ENCODE measurements at places on chromosomes 5 and 9.

DNA sequence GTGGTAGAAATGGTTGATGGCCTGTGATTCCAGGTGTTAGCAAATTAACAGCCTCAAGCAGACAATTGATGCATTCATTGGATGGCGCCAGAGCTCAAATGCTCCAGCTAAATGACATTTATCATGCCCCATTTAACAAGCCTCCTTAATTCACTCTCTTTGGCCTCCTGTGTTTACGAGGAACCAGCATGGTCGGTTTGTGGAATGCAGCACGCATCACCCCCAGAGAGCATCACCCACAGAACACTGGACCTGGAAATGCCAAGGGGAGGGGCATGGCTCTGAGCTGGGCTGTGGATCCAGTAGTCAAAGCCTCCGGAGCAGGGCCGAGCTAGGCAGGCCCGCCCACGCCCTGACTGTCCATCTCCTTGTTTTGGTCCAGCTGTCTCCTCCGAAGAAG lies 434.0 kb downstream of the GADD45G start:
- DNase-seq: no peak

DNA sequence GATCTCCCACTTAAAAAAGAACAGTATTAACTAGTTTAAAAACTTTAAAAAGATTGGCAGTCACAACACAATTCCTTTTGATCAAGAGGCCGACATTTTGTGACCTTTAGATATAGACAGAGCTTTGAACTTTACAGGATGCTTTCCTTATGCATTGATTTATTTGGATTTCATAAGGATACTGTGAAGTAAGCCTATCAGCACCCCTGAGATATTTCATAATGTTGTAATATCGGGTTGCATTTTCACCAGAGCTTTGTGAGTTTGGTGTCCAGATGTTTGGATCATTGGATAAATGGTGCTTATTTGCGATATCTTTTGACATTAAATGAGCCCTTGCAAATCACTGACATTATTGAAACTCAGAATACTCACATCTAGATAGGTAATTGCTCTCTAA lies 7.7 kb downstream of the PALM2AKAP2 start:
- no peak for DNase-seq

DNA sequence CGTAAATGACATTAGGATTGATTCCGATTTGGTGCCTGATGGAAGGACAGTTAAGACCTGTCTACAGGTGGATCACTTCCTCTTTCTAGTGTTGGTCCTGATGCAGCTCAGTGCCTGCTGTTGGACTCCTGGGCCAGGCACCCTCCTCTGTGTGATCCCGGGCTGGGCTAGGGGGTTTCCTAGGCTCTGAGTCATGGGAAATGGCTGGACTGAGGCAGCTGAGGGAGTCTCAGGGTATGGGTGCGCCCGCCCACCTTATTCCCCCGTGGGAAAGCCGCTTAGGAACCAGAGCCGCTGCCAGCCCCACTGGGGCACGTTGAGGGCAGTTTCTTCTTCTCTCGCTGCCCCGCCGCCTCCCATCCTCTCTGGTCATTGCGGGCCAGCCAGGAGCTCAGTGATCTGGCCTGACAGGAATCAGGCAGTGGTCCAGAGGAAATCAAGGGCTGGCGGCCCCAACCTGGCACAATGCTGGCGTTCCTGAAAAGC lies 12.9 kb downstream of the TCF7 start:
- DNase-seq: no peak

- DNase-seq: peak; percentile 90
Measured at GRCh38 chr9:114505187-114506081, at the start of gene WHRN. TSS of gene WHRN (minus strand) at chr9:114505473. CDS start at chr9:114504801, 672 bp downstream.

DNA sequence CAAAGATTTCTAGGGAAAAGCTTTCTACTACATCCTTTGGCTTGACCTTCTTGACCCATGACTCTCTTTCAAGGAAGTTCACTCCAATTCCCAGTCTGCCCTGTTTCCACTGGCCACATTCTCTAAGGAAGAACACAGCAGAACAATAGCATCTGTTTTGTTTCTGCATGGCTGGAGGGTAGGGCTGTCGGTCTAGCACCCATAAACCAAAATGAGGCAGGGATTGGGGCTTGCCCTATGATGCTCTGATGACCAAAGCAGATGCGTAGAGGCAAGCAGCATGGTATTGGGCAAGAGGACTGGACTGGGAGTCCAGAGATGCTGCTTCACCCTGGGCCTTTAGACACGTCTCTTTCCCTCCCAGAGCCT lies 24.1 kb downstream of the GOLGA2 start:
- no peak for DNase-seq

DNA sequence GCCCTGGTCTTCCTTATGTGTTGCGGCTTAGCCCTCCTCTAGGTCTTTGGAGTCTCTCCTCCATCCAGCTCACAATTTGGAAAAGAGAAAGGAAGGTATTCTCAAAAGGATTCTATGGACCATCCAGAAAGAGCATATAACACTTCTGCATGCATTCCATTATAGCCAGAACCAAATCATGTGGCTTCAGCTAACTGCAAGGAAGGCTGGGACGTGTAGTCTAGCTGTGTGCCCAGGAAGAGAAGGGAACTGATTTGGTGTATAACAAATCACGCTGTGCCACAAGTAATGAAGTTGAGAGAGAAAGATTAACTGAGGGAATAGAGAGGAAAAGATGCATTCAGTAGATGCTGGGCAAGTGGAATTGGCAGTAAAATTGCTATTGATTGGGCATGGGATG lies 43.7 kb downstream of the PLPPR1 start:
- no peak for DNase-seq

- DNase-seq: no peak
Measured at GRCh38 chr5:98664736-98665135, 108.7 kb upstream of the RGMB start.

DNA sequence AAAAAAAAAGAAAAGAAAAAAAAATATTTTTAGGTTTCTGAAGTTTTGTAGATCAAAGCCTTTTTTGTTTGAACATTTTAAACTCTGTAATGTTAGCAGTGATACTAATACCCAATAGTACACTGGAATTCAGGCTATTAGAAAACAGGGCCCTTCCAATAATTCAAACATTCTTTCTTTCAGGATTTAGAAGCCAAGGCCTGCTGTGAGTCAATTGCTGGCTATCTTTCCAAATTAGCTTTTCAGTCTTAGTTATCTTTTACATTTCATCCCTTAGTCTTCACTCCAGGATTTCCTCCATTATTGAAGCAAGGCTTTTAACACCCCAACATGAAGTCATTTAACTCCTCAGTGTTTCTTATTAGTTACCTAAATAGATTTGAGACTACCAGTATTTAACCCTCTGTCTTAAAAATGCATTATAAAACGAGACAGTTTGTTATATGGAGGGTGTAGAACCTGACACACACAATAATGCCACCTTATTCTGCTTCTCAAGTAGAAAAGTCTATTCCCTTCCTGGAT lies 951.9 kb upstream of the DMAC1 start:
- DNase-seq: no peak

DNA sequence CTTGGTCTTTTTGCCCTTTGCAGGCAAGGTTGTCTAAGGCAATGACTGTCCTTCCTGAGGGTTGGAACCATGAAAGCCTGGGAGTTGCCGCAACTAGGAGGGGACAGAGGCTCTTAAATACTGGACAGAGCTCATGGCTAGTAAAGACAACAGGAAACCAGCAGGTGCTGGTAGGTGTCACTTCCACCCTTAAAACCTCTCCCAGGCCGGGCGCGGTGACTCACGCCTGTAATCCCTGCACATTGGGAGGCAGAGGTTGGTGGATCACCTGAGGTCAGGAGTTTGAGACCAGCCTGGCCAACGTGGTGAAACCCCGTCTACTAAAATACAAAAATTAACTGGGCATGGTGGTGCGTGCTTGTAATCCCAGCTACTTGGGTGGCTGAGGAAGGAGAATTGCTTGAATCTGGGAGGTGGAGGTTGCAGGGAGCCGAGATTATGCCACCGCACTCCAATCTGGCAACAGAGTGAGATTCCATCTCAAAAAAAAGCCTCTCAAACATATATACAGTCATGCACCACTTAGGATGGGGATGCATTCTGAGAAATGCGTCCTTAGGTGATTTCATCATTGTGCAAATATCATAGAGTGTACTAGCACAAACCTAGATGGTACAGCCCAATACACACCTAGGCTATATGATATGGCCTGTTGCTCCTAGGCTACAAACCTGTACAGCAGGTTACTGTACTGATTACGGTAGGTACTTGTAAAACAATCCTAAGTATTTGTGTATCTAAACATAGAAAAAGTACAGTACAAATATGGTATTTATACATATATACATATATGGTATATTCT lies 102.7 kb downstream of the HSPA4 start:
- no peak for DNase-seq

- no peak for DNase-seq
Measured at GRCh38 chr5:118466418-118466817, 521.9 kb downstream of the DTWD2 start.

- DNase-seq: no peak
Measured at GRCh38 chr5:157390133-157390532, 69.9 kb upstream of the NIPAL4 start.

GRCh38 chr9:78881295-78881694 lies 584.4 kb downstream of the PSAT1 start:
- no peak for DNase-seq

- no peak for DNase-seq
Measured at GRCh38 chr5:42015681-42016080, 90.6 kb downstream of the FBXO4 start.

GRCh38 chr5:143006501-143006900 lies 236.3 kb downstream of the ARHGAP26 start:
- DNase-seq: no peak

GRCh38 chr9:117304549-117304948 lies 110.3 kb downstream of the ASTN2 start:
- DNase-seq: no peak

DNA sequence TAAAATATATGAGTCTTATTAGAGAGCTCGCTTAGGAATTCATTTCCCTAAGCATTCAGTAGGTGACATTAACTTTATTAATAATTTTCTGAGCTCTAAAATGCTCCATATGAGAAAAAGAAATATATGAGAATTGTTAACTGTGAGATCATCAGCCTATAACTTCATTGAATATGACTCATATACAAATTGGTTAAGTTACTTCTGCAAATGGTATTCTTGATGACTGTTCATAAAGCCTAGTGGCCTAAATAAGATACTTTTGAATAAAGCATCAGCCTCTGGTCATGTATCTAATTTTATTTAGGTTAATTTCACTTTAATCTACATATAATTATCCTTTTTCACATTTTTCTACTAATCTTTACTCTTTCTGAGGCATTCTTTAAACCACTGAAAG lies 710.2 kb upstream of the ACO1 start:
- DNase-seq: no peak

DNA sequence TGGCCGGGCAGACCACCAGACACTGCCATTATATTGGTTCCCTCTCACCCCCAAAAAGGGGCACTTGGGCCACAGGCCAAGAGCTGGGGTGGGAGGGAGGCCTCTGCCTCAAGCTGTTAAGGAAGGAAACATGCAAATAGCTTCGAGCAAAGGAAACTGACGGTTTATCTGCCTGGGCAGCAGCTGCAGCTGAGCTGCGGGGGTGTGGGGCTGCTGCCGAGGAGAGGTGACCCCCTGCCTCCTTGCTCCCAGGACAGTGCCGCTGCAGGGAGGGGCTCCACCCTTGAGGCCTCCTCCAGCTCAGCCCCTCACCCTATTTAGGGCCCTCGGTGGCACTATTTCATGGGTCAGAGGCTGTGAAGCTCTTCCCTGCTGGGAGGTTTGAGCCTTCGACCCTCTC lies 789 bp downstream of the DOK3 start:
- DNase-seq: no peak

DNA sequence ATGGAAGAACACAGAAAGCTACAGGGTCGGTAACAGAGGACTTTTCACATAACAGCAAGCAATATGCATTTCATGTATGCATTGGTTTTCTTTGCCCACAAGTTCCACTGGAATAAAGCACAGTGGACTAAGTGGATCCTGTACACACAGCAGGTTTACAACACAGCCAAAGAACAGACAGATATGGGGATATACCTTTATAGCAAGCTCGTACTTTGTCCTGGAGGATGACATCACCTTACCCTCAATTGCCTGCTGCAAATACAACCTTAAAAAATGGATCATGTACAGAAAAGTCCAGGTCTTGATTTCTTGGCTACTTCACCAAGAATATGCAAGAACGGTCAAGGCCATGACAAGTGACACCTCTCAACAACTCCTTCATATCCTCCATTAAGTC lies 1445.5 kb downstream of the MAT2B start:
- DNase-seq: no peak

DNA sequence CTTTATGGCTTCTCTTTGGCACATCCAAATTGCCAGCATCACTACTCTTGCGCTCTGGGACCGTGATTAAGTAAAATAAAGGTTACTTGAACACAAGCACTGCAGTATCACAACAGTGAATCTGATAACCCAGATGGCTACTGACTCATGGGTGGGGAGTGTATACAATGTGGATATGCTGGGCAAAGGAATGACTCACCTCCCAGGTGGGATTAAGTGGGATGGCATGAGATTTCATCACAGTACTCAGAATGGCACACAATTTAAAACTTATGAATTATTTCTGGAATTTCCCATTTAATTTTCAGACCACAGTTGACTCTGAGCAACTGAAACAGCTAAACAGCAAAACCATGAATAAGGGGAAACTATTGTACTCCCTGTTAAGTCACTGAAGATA lies 4.3 kb downstream of the GFM2 start:
- no peak for DNase-seq

GRCh38 chr9:71678999-71679398 lies 89.3 kb downstream of the CEMIP2 start:
- DNase-seq: no peak

DNA sequence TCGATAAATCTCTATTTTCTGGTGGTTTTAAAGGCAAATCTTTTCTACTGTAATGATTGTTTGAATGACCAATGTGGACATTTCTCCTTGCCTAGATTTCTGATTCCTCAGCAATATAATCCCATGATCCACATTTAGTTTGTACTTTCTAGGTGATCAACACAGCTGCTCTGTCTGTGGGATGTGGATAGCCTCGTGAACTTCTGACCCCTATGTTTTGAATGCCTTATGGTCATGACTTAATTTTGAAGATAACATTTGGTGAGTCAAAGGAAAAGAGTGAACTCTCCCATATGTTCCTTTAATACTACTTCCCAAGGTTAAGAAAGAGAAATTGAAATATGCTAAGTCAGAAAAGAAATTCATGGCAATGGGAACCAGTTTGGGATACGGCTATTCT lies 147.5 kb downstream of the CAVIN4 start:
- no peak for DNase-seq

- no peak for DNase-seq
Measured at GRCh38 chr9:2180154-2180553, 165.0 kb downstream of the SMARCA2 start.
